Right lung (tissue), 10 donors: ENCODE measurements at places on chromosomes 4 and X. TPM values are rescaled to one million over a fixed set of nuclear protein-coding genes. Genes with fewer than 3 reads are reported as not detected.
A peak's percentile ranks its signal among the peaks of the same experiment; 100 is the strongest.

GRCh38 chr4:107449611-107450369, 270.2 kb downstream of the PAPSS1 start:
- DNase-seq: no peak

TMPRSS11F gene
- polyA plus RNA-seq: not detected

GRCh38 chrX:41334363-41335197, 618 bp downstream of the DDX3X start:
- DNase-seq: peak; percentile 92

- no peak for DNase-seq
Measured at GRCh38 chrX:108584617-108585211, 145.1 kb downstream of the COL4A5 start.

DNA sequence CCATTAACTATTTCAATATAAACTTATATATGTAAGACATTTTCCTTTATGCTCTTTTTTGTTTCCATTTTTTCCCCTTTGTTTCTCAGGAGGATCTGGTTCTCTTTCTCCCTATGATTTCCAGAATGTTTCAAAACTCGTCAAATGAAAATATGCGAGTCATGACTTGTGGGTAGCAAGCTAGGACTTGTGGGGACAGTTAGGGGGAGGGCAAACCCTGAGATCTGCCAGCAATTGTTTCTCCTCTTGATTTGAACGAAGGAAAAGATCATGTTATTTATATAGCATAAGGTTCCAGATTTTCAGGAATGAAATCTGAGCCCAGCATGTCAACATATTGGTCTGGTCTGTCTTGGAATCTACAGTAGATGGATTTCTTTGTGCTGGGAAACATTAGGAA, 28.9 kb upstream of the GPC4 start:
- DNase-seq: no peak

- no peak for DNase-seq
Measured at GRCh38 chrX:119189595-119189994, 46.5 kb upstream of the PGRMC1 start.
